ENCODE measurements at places on chromosomes 3 and 15. TPM values are rescaled to one million over a fixed set of nuclear protein-coding genes. Genes with fewer than 3 reads are reported as not detected.

The NR2C2 gene
- 28.3 TPM for total RNA-seq

DNA sequence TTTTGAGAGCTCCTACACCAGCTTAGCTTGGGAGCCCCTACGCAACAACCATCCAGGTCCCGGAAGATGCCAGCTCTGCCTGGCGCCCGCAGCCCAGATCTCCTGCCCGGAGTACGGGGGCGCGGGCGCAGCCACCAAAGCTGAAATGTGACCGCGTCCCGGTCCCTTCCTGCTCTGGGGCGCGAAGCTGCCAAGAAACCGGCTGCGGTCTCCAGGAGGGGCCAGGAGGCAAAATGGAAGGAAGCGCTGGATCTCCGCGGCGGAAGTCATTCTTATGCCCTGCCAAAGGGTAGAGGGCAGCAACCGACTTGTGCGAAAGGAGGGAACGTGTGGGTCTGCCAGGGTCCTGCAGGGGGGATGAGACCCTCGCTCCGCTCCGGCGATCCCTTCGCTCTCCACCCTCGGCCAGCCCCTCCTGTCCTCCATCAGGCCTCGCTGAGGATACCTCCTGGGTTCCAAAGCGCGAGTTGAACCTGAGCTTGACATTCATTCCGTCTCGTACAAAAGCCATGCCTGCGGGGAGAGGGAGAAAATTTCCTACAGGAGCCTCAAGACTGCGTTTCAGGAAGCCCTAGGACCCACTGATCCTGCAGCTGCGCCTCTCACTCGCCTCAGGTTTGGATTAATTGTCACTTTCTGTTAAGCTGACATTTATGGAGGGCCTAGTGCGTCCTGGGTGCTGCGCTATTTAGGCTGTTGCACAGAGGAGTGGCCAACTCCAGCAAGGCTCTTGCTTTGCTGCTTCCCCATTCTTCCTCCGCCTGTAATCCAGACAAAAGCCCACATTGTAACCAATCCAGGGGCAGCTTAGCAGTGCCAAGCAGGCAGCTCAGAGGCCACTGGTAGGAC is 98.3 kb upstream of the VGLL3 start:
- DNase-seq = peak; percentile 73

DNA sequence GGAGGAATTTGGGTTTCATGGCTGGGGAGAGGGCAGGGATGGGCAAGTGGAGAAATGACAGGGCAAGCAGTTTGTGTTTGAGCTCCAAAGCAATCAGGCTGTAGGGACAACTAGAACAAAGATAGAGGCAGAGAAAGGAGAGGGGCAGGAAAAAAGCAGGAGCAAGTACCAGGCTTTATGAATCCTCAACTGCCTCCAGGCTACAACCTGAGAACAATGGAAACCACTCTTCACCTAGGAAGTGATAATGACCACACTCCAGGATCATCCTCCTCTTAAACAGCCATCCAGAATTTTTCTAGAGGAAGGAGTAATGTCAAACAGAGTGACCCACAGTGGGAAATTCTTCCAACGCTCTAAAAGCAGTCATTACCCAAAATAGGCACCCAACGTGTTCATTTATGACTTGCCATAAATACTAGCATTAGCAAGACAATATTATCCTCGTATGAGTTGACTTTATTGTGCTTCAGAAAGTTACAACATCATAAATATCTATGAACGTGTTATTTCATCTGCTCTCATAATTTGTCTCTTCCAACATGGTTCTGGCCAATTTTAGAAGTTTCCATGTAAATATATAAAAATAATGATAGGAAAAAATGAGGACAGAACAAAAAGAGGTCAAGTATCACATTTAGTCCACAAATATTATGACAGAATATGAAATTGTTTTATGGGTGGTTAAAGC is 50.5 kb downstream of the TNFAIP8L3 start:
- DNase-seq = no peak

The SH2D7 gene
- not detected for total RNA-seq

GRCh38 chr3:190863119-190863465 is 598 bp upstream of the GMNC start:
- no peak for DNase-seq

The CASR gene
- total RNA-seq = not detected

- DNase-seq = no peak
These were observed 71.4 kb upstream of the TLE3 start for GRCh38 chr15:70169147-70169546.

- no peak for DNase-seq
These were observed 9.4 kb upstream of the SEC13 start for GRCh38 chr3:10330319-10330718.

The PDZRN3 gene
- total RNA-seq = 152 TPM

DNA sequence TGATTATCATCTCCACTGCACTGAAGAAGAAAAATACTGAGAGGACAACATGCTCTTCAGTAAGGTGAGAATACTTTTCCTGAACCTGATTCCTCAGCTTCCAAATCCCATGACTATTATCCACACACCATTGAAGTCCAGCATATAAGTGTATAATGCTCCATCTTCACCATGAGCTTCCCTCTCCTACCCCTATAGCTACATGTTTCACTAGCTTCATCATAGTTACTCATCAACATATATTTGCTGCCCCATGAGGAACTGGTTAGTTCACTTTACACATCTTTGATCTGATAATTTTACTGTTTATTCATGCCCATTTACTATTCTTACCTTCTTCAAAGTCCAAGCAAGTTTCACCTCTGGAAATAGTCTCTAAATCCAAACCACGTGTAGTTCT is 908.5 kb upstream of the SEMA6D start:
- DNase-seq = no peak

The CCR9 gene
- total RNA-seq = not detected

DNA sequence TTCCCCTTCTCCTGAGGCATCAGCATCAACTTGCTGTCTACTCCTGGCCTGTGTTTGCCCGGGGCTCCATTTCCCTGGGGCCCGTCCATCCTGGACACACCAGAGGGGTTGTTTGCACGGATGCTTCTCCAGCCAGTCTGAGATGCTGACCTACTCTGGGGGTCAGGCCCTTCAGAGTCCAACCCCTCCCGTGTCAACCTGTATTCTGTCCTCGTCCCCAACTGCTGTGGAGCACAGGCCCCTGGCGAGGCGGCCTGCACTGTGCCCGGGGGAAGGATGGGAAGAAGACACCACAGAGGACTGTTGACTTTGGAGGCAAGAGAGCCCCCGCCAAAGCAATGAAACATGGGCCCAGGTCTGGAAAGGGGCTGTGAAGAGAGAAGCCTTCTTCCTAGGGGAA is 25.8 kb downstream of the ALS2CL start:
- DNase-seq = no peak

GRCh38 chr3:39779511-39780230 is 29.7 kb upstream of the MYRIP start:
- no peak for DNase-seq

DNA sequence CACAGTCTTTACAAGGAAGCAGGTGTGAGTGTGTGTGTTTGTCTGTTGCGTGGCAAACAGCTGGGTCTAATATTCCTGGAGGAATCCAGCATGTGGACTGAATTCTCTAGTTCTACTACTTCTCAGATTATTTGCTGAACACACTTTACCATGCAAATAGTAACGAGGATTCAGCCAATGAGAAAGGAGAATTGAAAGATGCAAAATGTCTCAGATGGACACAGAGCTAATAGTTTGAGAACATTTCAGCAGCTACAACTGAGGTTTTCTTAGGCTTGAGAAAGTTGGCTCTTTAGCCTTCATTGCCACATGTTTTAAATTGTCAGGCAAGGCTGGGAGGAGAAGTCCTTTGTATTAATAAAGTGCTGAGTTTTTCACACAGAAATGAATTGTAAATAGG is 568.0 kb upstream of the MDFIC2 start:
- DNase-seq = no peak

GRCh38 chr15:70795311-70795665 is 31.9 kb upstream of the UACA start:
- DNase-seq = no peak

The ANAPC13 gene
- 53.4 TPM for total RNA-seq

The GABRB3 gene
- total RNA-seq = 2.8 TPM

The BLM gene
- total RNA-seq = 39.6 TPM

- DNase-seq = no peak
These were observed 98.2 kb downstream of the DCLK3 start for GRCh38 chr3:36666166-36666565.

DNA sequence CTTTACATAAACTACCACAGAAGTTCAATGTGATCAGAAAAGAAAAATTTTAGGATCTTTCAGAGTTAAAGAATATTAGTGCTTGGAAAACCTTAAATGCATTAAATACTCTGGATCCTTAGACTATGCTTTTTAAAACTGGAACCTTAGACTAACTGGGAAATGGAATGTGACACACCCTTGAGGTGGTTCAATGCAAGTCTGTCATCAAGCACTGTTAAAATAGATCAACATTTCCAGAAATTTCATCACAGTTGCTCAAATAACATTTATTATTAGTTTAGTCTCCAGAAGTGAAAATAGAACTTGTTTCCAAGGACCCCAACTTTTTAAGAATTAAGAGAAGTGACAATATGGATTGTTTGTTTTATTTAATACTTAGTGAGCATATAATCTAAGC is 71.8 kb downstream of the GAP43 start:
- DNase-seq = no peak

- DNase-seq = no peak
These were observed 1.0 kb downstream of the C15orf61 start for GRCh38 chr15:67521783-67522568.

DNA sequence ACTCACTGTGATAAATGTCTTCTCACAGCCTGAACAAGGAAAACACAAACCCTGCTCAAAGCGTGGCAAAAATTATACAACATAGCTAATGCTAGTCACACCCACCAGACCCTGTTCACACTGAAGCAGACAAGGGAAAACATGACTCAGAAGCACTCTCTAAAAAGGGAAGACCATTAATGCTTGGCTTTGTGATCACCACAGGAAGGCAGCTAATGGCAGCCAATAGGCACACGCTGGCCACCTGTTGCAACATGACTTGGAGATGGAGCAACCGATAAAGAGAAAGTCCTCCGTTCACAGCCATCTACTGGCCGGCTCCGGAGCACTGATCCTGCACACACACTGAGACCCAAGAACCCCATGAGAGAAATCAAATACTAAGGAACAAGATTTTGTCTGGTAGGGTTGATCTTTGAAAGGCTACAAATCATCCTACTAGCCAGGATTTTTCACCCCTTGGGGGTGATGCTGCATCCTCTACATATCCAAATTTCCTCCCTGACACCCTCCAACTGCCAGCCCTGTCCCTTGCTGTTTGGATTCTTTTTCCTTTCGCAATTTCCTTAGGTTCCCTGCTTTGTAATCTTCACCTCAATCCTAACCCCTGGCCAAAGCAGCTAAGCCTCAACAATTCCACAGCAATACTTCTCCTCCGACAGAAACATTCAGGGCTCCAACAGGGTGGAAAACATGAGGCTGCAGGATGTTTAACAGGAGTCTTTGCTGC is 3.2 kb downstream of the ZXDC start:
- no peak for DNase-seq

DNA sequence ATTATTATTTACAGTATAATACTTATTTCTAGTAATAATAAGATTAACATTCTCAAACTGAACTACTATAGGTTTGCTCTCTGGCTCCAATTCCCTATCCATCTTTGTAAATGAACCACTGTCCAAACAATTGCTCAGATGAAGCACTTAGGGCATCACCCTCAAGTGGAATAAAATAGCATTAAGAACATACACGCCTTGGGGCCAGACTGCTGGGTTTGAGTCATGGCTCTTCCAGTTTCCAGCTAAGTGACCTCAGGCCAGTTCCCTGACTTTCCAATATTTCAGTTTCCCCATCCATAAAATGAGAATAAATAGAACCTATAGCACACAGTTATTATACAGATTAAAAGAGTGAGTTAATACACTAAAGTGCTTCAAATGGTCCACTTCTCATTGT is 507.2 kb downstream of the MAGI1 start:
- DNase-seq = no peak

DNA sequence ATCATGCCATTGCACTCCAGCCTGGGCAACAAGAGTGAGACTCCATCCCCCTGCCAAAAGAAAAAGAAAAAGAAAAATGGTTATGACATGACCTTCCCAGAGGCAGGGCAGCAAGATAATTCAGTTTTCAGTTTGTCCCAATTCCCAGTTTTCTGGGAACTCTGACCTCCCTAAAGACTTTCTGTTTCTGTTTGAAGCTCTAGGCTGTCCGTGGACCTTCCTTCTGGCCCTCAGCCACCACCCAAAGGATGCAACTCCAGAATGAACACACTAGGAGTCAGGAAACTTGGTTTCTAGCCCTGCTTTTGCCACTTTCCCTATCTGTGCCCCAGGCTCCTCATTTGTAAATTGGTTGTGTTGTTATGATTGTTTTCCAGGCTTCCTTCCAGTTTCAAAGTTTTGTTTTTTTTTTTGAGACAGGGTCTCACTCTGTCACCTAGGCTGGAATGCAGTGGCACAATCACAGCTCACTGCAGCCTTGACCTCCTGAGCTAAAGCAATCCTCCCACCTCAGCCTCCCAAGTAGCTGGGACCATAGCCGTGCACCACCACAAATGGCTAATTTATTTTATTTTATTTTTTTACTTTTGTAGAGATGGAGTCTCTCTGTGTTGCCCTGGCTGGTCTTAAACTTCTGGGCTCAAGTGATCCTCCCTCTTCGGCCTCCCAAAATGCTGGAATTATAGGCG is 68.6 kb downstream of the CDC25A start:
- DNase-seq = peak; percentile 58
